ENCODE measurements at places on chromosomes 13 and 19.

DNA sequence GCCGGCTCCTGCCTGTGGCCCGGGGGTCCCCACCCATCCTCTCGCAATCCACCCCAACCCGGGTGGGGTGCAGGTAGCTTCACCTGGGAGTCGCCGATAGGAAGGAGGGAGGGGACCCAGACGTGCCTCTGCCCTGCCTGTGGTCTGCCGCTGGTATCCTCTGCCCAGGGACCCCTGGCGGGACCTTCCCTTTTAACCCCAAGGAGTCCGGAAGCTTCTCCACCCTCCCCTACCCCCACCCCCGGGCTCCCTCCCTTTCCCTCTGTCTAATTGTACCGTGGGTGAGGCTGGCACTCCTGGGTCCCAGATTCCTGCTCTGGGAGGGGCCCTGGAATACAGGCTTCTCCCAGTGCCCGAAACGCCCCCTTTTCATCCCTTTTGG lies at the start of gene KLK10:
TSS of gene KLK10 (minus strand) at position 166 of the 382 bp plus-strand sequence. CDS start 579 bp downstream, outside the sequence.
- no peak for DNase-seq

GRCh38 chr19:37928527-37929286 lies 21.7 kb downstream of the SIPA1L3 start:
- DNase-seq = no peak

GRCh38 chr13:48585456-48585840 lies 52.6 kb upstream of the RCBTB2 start:
- no peak for DNase-seq

DNA sequence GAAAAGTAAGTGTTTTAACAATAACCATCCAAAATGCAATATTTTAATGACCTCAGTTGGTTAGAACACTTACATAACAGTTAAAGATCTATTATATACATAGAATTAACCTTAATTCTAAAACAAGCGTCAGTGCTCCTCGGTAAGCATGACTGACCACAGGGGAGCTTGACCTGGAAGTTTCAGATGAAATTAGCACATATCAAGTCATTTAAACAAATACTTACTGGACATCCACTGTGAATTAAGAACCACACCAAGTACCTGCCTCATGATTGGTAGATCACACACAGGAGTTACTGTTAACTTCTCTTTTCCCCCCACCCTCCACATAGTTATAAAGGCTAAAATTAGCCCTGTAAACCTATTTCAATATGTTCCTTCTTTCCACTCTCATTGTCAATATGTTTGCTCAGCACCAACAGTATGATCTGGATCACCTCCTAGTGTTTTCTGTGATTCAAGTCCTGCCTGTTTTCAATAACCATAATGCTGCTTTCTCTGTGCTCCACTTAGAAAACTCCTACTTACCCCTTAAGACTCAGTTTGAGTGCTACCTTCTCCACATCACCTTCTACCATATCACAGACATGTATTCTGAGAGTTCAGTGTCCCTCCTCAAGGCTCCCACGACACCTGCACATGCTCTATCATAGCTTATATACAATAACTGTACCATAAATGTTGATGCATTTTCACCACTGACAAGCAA lies 209.0 kb downstream of the VWA8 start:
- no peak for DNase-seq

GRCh38 chr19:4911314-4911713 lies 2.0 kb downstream of the UHRF1 start:
- DNase-seq = no peak

- no peak for DNase-seq
Measured at GRCh38 chr19:55071129-55071502, 4.6 kb upstream of the EPS8L1 start.

DNA sequence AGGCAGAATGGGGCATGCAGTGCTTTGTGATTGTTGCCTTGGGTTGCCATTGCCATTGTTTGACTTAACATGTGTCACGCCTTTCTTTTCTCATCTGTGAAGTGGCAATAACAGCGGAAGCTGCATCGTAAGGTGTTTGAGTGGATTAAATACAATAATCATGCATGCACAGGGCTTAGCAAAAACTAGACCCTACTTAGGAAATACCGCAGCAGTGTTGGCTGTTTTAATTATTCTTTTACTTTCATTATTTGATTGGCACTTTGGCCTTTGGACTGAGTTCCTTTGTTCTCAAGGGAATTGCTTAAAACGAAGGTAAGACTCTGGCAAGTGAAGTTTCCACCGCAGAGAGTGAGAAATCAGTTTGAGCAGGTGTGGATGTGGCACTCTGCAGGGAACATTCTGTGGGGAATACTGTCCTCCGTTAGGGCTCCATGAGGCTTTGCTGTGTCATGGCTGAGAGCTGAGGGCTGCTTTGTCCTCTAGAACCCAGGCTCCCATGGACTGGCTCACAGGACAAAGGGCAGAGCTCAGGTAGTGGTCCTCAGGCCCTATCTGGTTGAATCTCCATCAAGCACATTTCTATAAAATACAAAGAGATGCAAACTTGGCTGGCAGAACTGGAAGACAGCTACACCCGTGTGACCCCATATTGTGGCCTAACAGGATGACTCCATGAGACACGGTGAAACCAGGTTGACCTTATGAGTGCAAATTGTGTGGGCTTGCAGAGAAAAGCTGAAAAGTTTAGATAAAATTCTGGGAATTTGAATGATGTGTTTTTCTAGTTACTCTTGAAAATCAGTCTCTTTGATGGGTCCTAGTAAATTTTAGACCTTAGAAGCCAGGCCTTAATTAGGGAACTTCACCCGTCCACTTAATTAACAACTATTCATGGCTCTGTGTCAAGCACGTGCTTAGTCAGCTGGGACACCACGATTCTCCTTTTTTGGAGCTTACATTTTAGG lies 407.2 kb downstream of the KCNRG start:
- DNase-seq = peak; percentile 20

DNA sequence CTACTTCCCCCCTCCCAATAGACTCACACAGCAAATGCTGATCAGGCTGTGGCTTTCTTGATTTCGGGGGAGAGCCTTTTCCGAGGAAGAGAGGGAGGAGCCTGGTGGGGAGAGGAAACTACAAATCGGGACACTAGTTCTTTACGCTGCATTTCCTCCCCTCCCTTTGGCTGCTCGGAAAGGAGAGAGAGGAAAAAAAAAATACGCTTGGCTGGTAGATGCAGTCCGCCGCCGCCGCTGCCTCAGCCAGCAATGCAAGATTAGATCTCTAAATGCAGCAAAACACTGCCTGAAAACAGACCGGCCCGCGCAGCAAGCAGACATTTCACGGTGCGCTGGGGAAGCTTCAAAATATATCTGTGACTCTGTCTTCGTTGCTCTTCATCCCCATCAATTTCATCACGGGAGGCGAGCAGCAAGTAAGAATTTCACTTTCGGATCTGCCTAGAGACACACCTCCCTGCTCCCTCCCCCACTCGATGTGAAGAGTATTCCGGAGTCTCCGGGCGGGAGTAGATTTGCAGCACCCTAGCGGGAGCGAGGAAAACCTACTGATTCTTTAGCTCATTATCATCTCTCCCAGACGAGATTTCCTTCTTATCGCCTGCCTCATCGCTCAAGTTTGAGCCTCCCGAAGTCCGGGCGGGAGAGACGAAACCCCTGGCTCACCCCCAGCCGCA lies at the start of gene PCDH17:
TSS of gene PCDH17 (plus strand) at position 149 of the 680 bp plus-strand sequence. CDS start 803 bp downstream, outside the sequence.
- DNase-seq = peak; percentile 69

- no peak for DNase-seq
Measured at GRCh38 chr13:97356592-97356991, 77.4 kb upstream of the RAP2A start.

DNA sequence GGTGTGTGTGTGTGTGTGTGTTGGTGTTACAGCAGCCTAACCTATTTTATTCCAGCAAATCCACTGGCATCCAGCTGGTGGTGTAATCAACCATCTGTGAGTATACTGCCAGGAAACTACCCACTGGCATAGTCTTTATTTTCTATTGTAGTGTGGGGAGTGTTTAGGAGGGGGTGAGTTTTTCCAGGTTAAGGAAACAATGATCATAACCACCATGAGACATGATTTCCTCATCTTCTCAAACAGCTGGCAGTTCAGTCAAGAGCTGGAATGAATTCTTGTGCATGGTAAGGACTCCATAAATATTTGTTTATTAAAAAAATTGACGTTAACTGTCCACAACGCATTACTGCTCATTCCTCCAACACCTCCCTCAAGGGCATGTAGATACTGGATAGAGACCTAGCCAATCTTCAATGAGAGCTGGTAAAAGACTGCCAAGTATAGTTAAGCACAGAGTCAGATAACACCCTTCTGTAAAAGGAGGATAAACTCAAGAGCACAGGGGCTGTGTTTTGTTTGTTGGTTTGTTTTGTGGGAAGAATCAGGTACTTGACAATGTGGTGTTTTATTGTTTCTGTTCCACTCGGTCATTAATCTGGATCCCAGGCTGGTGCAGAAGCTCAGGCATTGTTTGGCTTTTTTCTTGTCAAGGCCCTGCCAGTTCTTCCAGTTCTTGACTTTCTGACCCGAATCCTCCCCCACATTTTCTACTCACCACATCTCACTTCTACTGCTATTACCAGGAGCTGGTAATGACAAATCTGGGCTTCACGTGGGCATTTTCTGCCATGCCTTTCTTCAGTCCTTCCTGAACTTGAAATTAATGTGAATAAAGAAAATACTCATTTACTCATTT lies 31.6 kb upstream of the SLC46A3 start:
- no peak for DNase-seq

DNA sequence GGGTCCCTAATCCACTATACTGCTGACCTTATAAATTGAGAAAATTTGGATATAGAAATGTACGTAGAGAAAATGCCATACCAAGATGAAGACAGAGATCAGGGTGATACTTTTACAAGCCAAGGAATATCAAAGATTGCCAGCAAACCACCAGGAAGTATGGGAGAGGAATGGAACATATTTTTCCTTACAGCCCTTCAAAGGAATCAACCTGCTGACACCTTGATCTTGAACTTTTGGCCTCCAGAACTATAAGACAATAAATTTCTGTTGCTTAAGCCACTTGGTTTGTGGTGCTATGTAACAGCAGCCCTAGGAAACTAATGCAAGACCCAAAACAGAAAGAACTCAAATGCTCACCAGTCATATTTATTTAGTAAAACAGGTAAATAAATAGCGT lies 10.3 kb upstream of the NDFIP2 start:
- no peak for DNase-seq

DNA sequence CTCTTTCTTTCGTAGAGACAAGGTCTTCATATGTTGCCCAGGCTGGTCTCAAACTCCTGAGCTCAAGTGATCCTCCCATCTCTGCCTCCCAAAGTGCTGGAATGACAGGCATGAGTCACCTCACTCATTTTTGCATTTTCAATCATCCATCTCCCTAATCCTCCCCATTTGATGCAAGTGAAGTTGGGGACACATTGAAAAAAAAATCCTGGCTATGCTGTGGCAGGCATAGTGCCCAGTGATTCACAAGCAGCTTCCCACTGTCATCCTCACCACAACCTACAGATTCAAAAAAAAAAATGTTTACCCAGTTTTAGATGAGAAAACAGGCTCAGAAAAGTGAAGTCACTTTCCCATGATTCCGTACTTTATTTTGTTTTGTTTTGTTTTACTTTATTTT lies 44.7 kb upstream of the USP29 start:
- DNase-seq = no peak

DNA sequence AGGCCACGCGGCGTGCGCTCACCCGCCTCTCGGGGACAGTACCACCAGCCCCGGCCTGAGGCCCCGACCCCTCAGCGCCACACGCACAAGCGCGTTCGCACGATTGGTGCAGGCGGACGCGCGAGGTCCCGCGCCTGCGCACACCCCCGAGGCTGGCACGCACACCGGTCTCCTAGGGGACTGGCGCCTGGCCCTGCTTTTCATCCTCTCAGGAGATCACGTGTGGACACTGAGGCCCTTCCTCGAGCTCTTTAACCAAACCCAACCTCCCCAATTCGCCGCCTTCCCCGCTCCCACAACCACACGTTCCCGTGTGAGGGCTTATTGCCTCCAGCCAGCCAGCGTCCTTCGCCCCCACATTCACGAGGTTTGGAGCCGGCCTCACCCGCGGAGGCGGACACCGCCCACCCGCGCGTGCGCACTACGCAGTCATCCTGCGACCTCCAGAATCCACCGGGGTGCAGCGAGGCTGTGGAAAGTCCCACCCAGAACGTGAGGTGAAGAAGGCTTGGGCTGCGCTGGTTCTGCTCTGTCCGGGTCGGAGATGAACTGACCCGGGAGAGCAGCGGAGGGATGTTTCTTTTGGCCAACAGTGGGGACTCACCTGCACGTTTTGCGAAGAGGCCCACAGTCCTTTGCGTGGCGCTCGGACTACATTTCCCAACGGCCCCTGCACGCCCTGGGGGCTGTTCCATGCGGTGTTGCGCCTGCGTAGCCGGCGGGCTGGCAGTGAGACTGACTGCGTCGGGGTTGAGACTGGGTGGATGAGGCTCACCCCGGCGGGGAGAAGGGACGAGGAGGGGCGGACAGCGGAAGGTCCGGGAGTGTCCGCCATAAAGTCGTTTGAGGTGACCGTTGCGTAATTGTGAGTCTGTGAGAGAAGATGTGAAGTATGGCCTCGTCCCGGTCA lies 539 bp upstream of the ZNF667 start:
- DNase-seq = no peak

DNA sequence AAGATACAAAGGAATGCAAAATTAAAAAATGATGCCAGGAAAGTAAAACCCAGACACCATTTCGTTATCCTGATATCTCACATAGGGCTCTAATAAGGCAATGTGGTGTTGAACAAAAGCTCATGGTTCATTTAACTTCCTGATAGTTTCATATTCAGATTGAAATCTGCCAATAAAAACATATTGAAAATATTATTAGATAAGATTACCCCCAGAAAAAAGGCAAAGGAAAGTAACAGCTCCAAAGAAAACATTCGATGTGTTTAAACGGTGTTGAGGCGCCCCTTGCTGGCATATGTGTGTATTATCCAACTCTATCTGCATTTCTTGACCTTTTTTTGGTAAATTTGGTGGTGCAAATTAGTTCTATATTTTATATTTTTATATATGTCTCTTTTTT lies 75.9 kb downstream of the ESD start:
- no peak for DNase-seq

DNA sequence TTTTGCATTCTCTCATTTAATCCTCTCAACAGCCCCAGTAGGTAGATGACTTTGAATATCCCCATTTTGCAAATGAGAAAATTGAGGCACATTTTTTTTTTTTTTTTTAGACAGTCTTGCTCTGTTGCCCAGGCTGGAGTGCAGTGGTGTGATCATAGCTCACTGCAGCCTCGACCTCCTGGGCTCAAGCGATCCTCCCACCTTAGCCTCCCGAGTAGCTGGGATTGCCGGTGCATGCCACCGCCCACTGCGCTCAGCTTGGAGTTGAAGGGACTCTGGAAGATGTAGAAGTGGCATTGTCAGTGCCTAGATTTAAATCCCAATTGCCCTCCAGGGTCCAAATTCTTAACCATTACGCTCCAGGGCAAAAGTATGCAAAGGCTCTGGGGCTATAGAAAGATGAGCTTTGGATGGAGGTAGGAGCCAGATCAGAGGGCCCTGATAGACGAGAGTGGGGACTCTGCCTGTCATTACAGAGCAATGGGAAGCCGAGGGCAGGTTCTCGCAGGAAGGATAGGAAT lies 813 bp upstream of the MCOLN1 start:
- no peak for DNase-seq

DNA sequence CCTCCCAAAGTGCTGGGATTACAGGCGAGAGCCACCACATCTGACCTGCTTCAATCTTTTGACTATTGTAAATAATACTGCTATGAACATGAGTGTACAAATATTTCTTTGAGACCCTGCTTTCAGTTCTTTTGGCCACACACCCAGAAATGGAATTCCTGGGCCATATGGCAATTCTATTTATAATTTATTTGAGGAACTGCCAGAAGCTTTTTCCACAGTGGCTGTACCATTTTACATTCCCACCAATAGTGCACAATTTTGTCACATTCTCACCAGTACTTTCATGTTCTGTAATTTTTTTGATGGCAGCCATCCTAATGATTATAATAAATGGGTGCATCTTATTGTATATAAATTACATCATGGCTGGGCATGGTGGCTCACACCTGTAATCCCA lies 13.7 kb upstream of the FCER2 start:
- no peak for DNase-seq

GRCh38 chr13:75226092-75226491 lies 255.9 kb downstream of the TBC1D4 start:
- DNase-seq = no peak

All from DMS153 (cell line).